ENCODE measurements at places on chromosomes 12 and 14. TPM values are rescaled to one million over a fixed set of nuclear protein-coding genes. Genes with fewer than 3 reads are reported as not detected.

SLCO1B1 gene
- not detected for total RNA-seq

NRDE2 gene
- total RNA-seq, result 6.3 TPM

ADGRD1 gene
- 39.5 TPM for total RNA-seq

BTBD7 gene
- 34.0 TPM for total RNA-seq

CLEC4A gene
- 6.6 TPM for total RNA-seq

SYT10 gene
- total RNA-seq, result not detected

MGAT4C gene
- under 0.01 TPM for total RNA-seq

NINJ2 gene
- total RNA-seq, result 28.9 TPM

TAS2R50 gene
- total RNA-seq, result 2.0 TPM

Data from omental fat pad (tissue), 4 donors.